ENCODE measurements at places on chromosomes 1 and 21.

GRCh38 chr1:19203440-19203839 is 6.6 kb downstream of the UBR4 start:
- no peak for DNase-seq

DNA sequence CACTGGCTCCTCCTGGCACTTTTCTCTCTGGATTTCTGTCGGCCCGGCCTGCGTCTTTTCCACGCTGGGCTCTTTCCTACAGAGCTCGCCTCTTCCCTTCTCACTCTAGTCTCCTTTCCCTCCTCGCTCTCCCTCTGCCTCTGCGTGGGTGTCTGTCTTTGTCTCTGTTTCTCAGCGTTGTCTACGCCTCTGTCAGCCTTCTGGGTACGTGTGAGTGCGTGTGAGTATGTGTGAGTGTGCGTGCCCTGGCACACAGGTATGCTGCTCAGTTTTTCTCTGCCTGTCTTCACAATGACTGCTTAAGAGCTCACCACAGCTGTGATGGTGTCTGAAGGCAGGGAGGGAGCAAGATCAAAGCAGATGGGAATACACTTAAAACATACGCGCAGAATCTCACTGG is 77.7 kb downstream of the KIRREL1 start:
- peak; percentile 34 for DNase-seq

DNA sequence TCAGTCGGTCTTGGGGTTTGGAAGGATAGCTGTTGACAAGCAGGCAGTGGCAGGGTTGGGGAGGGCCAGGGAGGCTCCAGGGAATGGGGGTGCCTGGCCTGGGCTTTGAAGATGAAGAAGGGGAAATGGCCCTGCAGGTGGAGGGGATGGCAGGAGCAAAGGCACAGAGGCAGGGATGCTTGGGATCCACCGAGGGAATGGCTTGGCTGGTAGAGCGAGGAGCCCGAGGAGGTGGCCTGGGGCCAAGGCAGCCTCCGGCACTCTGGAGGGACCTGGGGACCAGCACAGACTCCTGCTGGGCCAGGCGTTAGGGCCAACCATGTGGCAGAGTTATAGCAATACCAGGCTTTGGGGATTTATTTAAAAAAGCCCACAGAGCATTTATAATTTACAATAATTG is 62.9 kb upstream of the EDN2 start:
- no peak for DNase-seq

- peak; percentile 33 for DNase-seq
These were observed 4.1 kb downstream of the OLFML3 start for GRCh38 chr1:113983391-113983790.

GRCh38 chr1:162977944-162978568 is 91.1 kb upstream of the RGS4 start:
- DNase-seq, result no peak

DNA sequence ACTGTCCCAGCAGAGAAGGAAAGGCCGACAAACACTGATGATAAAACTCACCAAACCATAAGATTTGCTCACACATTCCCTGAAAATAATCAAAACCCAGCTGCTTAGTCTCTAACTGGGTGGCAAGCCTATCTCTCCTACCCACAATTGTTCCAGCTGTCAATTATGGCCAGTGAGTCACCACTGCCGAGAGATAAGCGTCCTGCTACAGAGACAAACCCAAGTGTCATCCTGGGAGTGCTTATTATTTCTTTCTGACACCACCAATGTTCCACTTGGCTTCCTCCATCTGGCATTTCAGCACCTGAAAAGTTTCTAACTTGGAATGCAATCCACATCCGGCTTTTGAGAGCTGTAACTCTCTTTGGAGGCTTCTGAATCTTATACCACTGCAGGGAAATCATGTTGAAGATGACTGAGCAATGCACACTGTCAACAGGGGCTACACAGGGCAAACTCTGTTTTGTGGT is 51.5 kb upstream of the VAV3 start:
- no peak for DNase-seq

DNA sequence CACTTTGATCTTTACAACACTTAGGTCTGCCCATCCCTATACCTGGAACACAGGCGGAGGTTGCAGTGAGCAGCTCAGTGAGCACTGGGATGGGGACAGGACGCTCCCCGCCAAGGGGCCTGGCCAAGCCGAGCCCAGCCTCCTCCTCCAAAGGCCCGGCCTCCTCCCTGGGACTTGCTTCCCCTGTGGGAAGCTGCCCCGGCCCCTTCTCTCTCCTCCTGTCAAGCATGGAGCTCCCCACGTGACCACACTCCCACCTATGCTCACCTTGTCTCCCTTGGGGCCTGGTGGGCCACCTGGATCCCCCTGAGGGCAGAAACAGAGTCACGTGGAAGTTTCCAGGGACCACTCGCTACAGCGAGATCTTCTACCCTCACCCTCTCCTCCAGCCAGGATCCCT is 12.9 kb downstream of the COL16A1 start:
- DNase-seq, result no peak

- DNase-seq, result no peak
These were observed 9.4 kb upstream of the S100A8 start for GRCh38 chr1:153400244-153400643.

DNA sequence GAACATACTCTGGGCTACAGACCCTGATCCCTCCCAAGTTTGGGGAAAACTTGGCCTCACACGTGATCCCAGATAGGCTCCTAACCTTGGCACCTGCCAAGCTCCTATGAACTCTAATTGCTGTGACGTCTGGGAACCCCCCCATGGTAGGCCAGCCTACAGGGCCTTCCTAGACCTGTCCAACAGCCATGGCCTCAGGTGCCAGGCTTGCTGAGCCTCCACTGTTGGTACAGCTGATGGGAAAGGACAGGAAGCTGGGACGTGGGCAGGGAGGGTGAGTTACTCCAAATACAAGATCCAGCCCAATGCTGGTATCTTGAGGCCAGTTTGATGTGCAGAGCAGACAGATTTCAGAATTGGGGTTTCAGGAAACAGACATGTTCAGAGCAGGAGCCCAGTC is 19.1 kb downstream of the SMIM12 start:
- DNase-seq, result no peak

DNA sequence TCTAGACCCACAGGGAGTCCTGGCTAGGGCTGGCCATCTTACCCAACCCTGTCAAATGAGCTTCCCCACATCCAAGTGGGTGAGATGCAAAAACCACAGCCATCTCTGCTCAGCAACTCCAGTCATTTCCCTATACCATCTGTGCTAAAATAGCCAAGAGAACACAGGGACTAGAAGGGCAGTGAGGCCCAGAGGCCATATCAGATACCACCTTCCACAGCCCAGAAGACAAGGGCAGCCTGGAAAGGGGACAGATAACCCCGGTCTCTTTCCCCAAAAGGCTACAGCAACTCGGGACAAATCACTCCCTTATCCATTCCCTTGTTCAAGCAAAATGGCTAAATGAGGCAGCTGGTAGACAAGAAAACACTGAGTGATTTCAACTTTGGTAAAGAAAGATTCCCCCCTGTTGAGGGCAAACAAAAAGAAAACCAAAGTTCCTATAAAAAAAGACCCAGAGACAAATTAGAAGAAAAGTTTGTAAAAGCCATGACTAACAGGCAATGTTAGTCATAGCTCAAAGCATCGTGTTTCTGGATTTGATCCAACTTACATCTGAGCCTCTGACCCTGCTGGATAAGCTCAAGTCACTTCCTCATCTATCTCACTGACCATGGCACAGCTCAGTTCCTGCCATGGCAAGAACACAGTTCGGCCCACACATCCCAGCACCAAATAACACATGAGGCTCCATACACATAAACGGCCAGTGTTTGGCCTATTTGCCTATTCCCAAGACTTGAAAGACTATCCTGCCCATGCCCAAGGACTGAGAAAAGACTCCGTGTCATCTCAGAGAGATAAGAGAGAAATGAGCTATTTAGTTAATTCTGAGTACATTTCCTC is 3.1 kb downstream of the LAMB3 start:
- DNase-seq, result no peak

Measured in lung (tissue), 17 donors.